ENCODE measurements at places on chromosomes 16 and 17.

DNA sequence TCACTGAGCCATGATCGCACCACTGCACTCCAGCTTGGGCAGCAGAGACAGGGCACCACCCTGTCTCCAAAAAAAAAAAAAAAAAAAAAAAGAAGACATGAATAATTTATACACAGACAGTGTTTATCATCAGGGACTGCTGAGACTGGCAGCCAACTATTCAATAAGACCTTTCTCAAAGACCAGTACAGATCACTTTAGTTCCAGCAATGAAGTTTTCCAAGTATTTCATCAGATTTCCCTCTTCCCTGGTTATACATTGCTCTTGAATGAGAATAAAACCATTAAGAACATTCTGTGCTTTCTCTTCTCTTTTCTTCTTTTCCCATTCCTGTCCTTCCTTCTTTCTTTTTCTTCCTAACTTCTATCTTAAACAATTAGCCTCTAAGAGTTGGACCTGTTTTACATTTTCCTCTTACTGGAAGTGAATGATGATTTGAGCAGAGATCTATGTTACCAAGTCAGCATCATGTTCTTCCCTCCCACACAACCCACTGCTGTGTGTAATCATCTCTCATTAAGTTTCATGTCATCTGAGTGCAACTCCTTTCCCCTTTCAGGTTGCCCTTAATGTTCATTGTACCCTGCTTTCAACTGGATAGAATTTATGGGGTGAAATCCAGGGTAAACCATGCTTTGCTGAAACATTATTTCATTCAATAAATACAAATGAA is 35.9 kb upstream of the SMIM36 start:
- DNase-seq, result no peak

GRCh38 chr17:58052407-58052806 is 30.8 kb upstream of the DYNLL2 start:
- DNase-seq, result no peak

- DNase-seq, result no peak
Observed at GRCh38 chr17:2794111-2794803, 2.0 kb upstream of the RAP1GAP2 start.

GRCh38 chr16:57600952-57601580 is 27.4 kb upstream of the ADGRG1 start:
- DNase-seq, result no peak

DNA sequence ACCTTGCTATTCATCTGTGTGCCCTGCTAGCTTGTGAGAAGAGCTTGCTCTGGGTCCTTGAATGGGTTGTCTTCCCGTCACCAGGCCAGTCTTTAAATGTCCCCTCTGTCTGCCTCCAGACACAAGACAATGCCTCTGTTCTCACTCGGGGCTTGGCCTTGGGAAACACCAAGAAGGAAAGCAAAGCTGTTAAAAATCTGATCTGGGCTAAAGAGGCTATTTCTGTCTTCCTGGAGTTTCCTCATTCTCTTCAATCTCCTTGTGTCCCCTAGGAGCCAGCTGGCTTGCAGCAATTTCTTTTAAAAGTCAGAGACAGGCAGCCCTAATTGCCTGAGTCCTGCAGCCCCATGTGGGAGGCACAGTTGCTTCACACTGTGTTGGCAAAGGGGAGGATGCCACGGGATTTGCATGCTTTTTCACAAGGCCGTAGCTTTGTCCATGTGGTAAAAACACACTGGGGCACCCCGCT is 2.5 kb downstream of the DNAI2 start:
- no peak for DNase-seq

DNA sequence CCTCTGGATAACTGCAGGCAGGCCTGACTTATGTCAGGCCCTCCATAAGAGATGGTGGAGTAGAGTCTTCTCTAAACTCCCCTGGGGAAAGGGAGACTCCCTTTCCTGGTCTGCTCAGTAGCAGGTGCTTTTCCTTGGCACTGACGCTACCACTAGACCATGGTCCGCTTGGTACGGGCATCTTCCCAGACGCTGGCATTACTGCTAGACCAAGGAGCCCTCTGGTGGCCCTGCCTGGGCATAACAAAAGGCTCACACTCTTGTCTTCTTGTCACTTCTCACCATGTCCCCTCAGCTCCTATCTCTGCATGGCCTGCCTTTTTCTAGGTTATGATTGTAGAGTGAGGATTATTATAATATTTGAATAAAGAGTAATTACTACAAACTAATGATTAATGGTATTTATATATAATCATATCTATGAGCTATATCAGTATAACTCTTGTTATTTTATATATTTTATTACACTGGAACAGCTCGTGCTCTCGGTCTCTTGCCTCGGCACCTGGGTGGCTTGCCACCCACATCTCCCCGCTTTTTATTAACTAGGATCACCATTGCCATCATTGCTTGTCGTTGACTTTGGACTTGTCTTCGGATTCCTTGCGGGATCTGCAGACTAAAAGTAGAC is 59.8 kb upstream of the ARL4D start:
- DNase-seq, result peak; percentile 41

GRCh38 chr17:4738136-4739121 is 1.2 kb upstream of the ZMYND15 start:
- no peak for DNase-seq

DNA sequence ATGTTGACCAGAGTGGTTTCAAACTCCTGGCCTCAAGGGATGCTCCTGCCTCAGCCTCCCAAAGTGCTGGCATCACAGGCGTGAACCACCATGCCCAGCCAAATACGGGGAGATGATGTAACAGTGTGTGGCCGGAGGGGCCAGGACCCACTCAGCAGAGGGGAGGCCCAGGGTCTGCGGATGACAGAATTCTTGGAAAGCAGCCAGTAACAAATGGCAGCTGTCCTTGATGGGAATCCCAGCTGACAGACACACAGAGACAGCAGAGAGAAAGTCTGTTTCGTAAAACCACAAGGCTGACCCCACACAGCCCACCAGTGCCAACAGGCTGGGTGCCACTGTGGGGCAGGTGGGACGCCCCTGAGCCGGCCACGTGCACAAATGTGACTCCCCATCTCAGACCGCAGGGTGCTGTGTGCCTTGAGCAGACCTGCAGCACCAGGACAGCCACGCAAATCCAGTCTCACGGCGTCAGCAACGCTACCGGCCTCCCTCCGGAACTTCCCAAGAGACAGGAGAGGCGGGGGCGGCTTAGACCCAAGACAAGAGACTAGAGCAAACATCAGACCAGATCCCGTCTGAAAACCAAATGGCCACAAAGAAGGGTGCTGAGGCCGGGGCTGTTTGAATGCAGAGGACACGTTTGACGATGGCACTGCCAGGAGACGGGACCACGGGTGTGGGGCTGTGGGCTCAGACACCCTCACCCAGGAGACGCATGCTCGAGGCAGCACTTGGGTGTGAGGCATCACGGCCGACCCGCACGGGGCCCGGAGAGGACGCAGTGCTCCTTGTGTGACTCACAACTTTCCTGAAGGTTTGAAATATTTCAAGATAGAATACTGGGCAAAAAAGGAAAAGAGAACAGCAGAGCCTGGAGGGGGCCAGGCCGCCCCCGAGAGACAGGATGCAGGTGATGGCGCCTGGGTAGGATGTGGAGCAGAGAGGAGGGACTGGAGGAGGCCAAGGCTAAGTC is 24.6 kb downstream of the CTU2 start:
- DNase-seq, result no peak
